ENCODE measurements at places on chromosomes 5 and 9.

GRCh38 chr5:169702693-169703481 lies 65.8 kb downstream of the DOCK2 start:
- DNase-seq = no peak

DNA sequence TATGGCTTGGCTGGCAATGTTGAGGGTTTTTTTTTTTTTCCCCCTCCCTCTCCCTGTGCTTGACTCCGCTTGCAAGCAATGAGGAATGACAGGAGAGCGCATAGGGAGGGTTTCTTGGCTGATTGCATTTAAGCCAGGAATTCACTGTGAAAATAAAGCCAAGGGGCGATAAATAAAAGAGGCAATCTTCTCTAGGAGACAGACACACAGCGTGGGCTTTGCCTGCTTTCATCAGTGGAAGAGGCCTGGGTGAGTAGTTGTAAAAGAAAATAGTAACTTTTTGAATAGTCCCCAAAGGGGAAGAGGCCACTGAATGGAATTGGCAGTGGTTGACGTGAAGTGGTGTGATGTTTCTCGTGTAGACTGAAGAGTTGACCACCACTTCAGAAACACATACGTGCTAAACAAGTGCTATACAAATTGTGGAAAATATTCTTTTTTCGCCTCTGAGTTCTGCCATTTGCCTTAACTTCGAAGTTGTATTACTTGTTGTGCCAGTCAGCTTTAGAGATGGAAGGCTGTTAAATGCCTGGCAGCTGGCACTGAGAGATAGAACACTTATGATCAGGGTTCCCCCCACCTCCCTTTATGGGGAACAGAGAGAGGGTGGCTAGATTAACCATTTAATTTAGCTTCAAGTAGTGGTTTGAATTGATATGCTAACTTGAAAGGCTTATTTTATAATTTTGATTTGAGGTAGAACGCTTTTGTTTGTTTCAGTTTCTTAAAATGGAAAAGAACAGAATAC lies 3.0 kb downstream of the ZSWIM6 start:
- no peak for DNase-seq

- peak; percentile 25 for DNase-seq
Measured at GRCh38 chr5:172606156-172606785, 34.8 kb upstream of the NEURL1B start.

DNA sequence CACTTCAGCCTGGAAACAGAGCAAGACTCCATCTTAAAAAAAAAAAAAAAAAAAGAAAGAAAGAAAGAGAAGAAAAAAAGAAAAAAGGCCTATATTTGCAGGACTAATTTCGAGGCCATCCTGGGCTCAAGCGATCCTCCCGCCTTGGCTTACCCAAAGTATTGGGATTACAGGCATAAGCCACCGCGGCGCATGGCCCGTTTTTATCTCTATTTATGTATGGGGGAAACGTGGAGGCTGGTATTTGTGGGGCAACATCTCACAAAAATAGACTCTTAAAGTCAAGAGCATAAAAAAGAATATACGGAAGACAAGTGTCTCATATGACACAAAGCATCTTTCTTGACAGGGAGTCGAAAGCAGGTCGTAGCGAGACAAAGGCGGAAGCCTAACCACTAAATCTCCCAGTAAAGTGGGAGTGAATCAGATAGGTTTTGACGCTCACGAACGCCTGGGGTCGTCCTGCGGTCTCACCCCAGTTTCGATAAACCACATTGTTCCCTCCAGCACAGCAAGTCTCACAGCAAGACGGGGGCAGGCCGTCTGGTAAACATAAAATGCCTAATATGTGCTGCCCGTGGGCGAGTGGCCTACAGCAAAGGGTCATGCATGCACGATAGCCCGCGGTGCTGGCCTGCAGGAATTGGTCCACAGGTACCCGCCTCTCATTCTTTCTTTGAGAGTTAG lies 1.8 kb upstream of the TRIM41 start:
- DNase-seq = no peak

- no peak for DNase-seq
Measured at GRCh38 chr5:10768328-10768899, 7.4 kb upstream of the DAP start.

DNA sequence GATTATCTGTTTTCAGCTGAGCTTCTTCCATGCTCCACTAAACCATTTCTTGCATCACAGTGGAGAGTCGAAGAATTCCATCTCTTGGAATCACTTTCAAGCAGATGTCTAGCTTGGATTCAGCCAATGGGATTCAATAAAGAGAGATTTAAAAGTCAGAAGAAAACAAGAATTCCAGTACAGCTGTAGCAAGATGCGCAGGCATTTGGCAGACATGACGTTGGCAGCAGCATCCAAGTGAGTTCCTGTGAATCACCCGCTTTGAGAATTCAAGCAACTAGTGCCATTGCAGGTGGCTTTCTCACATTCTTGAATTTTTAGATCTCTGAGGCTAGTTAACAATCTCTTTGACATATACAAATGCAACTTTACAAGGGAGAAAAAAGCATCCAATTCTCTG lies 467.0 kb downstream of the CDH10 start:
- DNase-seq = no peak

- no peak for DNase-seq
Measured at GRCh38 chr5:118806571-118806970, 181.8 kb downstream of the DTWD2 start.

DNA sequence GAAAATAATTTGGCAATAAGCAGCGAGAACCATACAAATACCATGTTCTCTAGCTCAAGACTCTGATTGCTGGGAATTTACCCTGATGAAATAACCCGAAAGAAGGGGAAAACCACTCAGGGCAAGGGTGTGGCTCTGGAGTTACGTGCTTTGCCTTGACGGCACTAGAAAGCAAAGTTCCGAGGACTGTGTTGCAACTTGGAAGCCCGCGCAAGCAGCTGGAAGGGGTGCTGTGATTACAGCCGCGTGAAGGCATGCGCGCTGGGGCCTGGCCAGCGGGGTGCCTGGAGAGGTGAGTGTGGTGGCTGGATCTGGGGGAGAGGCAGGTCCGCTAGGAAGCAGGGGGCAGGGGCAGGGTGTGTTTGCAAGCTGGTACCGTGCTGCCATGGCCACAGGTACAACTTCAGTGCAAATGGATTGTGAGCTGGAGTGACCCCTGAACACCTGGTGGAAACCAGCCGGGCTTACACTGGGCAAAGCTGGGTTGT lies 52.6 kb upstream of the CNOT6 start:
- no peak for DNase-seq

DNA sequence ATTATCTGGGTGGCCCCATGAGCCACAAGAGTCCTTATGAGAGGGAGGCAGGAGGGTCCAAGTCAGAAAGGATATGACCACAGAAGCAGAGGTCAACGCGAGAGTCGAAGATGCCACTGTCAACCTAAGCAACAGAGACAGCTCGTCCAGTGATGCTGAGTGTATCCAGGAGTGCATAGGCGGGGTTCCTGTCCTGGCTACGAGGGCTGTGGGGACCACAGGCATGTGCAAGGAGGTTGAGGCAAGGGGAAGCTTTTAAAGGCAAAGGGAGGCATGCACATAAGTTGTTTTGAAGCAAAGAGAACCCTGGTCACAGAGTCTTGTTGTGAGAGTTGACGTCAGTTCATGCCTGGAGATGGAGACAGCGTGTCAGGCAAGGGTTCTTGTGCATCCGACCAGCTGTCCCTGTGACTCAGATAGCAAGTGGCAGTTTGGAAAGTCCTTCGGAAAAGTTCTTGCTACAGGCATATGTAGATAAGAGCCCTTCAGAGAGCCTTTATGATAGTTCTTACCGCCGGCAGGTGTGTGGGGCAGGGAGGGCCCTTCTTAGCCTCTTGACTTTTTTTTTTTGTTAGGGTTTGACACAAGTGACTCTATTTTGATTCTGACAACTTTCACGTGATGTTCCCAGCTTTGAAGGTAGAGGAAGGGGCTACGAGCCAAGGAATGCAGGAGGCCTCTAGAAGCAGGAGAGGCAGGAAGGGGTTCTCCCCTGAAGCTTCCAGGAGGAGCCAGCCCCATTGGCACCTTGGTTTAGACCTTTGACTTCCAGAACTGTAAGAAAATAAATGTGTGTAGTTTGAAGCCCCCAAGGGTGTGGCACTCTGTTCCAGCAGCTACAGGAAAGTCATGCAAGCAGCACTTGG lies 66.0 kb upstream of the FCN1 start:
- no peak for DNase-seq

GRCh38 chr5:137119321-137119720 lies 379.8 kb downstream of the SPOCK1 start:
- DNase-seq = no peak

- DNase-seq = no peak
Measured at GRCh38 chr5:53323511-53323910, 156.9 kb upstream of the FST start.

DNA sequence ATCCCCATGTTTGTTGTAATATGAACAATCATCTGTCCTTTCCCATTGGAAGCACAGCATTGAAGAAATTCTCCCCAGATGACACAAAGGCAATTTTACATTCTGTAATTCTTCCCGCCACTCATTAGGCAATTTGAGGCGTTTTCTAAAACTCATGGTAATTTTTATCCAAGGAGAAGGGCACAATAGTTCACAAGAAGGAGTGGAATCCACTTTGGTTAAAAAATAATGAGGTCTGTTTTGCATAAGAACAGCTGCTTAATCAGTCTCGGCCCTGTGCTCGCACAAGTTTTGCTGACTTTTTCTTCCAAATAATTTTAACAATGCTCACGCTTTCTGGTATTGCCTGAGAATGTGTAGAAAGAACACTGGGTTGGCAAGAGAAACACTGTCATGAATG lies 94.0 kb downstream of the CAVIN4 start:
- no peak for DNase-seq

- no peak for DNase-seq
Measured at GRCh38 chr5:107363768-107364167, 307.0 kb downstream of the EFNA5 start.

DNA sequence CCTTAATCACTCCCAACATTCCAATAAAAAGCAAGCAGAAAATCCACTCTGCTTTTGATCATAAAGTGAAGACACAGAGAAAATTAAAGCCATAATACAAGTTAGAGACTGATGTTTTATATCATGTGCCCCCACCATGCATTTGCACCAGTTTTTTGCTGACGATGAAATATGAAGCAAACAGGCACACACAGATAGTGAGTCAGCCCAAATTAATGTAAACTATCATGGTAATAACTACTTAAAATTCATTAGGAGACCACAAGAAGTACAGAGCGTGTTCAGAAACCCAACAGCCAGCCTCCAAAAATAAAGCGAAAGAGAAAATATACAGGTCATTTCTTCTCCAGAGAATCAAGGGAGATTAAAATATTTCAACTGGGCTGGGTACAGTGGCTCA lies 46.4 kb upstream of the KDM4C start:
- DNase-seq = no peak

- no peak for DNase-seq
Measured at GRCh38 chr5:81924442-81924841, 47.4 kb upstream of the ATG10 start.

GRCh38 chr9:14678776-14679175 lies 14.5 kb downstream of the ZDHHC21 start:
- no peak for DNase-seq

- DNase-seq = no peak
Measured at GRCh38 chr5:82329393-82329792, 51.2 kb upstream of the RPS23 start.

- DNase-seq = no peak
Measured at GRCh38 chr5:15286650-15287049, 213.3 kb upstream of the FBXL7 start.

DNA sequence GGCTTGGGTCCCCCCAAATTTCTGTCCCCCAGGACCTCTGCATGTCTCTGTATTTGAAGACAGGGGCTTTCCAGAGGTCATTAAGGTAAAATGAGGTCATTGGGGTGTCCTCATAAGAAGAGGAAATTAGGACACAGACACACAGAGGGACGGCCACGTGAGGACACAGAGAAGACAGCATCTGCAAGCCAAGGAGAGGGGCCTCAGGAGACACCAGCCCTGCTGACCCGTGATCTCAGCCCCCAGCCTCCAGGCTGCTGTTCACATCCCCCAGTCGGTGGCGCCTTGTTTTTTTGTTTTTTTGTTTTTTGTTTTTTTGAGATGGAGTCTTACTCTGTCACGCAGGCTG lies 1.2 kb upstream of the CCDC183 start:
- DNase-seq = no peak

- DNase-seq = no peak
Measured at GRCh38 chr9:125586172-125586511, 120.9 kb downstream of the MAPKAP1 start.

GRCh38 chr5:56339732-56340131 lies 106.6 kb upstream of the ANKRD55 start:
- DNase-seq = no peak

- DNase-seq = no peak
Measured at GRCh38 chr9:88362681-88363080, 25.6 kb upstream of the SPIN1 start.

GRCh38 chr9:98821831-98822230 lies 14.4 kb downstream of the GALNT12 start:
- DNase-seq = no peak

DNA sequence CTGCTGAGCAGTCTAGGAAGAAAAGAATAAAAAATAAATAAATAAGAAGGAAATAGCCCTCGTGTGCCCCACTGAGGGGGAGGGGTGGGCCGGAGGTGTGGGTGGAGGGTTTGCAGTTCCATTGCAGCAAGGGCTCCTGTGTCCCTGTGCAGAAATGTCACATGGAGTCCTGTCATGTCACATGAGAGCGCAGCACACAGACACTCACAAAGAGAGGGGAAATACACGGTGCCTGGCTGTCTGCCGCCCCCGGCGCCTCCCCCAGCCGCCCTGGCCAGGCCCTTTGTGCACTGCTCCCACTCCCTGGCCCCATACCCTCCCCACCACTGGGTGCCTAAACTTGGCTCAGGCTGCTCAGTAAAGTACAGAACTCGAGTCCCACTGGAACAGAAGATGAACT lies 55.6 kb upstream of the SPTLC1 start:
- no peak for DNase-seq

DNA sequence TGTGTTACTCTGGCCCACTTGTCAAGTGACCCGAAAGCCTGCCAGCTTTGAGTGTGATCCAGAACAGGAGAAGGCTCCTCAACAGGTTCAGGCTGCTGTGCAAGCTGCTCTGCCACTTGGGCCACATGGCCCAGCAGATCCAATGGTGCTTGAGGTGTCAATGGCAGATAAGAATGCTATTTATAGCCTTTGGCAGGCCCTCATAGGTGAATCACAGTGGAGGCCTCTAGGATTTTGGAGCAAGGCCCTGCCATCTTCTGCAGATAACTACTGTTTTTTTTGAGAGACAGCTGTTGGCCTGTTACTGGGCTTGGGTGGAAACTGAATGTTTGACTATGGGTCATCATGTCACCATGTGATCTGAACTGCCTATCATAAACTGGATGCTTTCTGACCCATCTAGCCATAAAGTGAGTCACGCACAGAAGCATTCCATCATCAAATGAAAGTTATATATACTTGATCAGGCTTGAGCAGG lies 180.8 kb downstream of the CARTPT start:
- DNase-seq = no peak

- no peak for DNase-seq
Measured at GRCh38 chr9:131080589-131080988, 15.7 kb upstream of the AIF1L start.
